Activated CD8-positive, alpha-beta memory T cell treated with anti-CD3 and anti-CD28 coated beads for 4 hours (primary cell): ENCODE measurements at places on chromosomes 16 and 17.

- no peak for DNase-seq
Observed at GRCh38 chr16:57866529-57866918, 64.2 kb upstream of the KIFC3 start.

GRCh38 chr17:75010683-75011400, 1.6 kb upstream of the MRPL58 start:
- no peak for DNase-seq

- no peak for DNase-seq
Observed at GRCh38 chr17:50961282-50962220, 95.4 kb upstream of the TOB1 start.

DNA sequence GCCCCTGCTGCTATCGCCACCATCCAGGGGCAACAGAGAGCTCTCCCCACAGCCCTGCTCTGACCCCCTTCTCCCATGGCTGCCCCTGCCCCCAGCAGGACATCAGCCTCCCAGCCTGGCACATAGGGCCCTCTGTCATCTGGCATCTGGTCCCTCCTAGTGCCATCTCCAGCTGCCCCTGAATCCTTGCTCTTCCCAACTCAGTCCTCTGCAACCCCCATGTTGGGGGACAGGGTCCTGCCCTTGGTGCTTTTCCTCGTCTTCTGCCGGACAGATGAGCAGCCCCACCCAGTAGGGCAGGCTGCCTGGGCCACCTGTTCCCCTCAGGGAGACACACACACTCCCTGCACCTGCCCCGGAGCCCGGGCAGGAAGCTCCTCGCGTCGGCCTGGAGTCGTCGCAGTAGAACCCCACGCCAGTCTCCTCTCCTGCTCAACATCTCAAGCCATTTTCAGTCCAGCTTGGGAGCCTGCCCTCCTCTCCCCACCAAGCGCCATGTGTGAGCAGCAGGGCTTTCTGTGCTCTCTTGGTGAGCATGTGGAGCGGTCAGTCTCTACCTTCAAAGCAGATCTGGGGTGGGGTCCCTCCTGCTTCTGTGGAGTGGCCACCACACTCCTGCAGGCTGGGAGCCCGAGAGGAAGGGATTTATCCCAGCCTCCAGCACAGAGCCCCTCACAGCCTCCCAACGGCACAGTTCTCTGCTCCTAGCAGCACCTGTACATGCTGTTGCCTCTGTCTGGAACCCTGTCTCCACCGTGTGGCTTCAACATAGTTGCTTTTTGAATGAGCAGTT, 28.2 kb downstream of the TNFRSF13B start:
- DNase-seq, result no peak

- DNase-seq, result no peak
Observed at GRCh38 chr17:57898487-57899311, 48.9 kb upstream of the MRPS23 start.

DNA sequence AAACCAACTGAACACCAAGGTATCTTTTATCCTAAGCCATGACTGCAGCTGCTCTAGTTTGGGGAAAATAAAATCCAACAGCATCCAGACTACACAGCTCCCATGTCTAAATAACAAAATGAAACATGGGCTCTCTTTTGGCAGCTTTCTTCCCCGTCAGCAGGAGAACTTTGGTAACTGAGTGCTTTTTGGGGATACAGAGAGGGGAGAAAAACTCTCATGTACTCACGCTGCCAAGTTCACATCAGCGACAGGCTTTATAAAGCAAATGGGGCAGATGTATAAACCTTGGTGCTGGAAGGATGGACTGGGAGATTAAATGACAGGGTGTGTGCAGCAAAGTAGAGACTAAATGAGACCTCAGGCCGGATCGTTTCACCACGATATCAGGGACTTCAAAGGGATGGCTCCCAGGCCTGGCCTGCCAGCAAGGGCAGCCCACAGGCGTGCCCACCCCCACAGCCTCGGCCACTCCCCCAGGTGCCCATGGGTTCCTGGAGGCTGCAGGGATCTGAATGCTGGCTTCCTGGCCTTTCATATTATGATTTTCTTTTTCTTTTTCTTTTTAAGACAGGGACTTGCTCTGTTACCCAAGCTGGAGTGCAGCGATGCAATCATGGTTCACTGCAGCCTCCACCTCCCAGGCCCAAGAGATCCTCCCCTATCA, 174.6 kb downstream of the ZNF423 start:
- no peak for DNase-seq

DNA sequence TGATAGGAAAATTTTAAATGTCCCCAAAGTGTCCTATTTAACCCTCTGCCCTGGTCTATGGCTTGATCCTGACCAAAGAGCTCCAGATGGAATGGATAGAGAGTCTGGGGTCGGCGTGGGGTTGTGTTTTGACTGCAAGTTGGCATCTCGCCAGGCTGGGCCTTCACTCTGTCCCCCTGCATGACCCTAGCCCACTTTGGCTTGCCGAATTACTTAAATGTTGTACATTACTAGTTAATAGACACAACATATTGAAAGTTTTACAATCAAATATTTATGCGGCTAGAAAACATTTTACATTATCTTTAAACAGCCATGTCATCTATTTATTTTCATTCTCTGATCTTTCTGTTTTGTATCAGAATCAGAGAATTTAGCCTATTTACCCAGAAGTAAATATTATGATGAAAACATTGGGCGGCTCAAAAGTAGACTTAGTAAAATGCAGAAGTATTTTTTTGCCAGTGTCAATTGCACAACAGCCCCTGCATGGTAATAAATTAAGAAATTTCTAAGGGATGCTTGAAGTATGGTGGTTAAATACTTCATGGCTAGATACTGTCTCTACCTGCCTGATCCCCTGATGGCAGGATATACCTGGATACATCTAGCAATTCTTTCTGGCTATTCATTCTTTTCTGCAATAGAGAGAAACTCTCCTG, 18.8 kb upstream of the MYOCD start:
- DNase-seq, result no peak

DNA sequence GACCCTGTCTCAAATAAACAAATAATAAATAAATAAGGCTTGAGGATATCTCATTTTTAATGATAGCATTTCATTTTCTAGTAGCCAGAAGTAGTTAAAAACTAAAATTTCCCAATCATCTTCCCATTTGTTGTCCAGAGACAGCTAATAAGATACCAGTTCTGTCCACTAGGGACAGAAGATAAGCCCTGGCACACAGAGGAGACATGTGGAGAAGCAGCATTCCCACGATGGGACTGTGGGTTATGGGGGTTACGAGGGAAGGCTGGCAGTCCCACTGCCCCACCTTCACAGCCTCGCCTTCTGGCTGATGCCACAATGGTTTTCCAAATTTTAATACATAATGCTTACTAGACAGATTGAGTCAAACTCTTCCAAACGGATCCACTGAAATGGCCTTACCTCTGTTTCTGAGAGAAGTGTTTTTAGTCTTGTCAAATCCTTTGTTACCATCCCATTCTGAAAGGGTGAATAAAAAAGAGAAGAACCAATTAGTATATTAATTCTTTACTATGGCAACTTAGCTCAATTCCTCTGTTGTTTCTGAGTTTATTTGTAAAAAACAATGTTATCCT, 44.2 kb downstream of the HELZ start:
- DNase-seq, result no peak
